ENCODE measurements at places on chromosomes 11 and 22.

GRCh38 chr11:126319374-126319740, 15.5 kb downstream of the DCPS start:
- no peak for DNase-seq

DNA sequence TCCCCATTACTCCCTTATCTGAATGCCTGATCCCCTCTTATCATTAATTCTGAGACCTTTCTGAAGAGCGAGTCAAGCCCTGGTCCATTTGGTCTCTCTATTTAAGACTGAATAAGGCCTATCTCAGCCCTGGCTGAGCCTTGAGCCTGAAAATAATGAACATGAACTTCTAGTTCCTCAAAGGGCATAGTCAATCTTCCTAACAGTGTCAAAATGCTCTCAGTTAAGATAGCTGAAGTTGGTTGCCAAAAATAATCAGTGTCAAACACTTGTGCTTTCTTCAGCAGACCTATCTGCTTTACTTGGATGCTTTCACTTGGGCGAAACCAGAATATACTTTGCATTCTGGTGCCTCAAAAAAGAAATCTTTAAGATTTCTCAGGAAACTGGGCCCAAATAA, 42.6 kb upstream of the PPP2R1B start:
- DNase-seq, result no peak

DNA sequence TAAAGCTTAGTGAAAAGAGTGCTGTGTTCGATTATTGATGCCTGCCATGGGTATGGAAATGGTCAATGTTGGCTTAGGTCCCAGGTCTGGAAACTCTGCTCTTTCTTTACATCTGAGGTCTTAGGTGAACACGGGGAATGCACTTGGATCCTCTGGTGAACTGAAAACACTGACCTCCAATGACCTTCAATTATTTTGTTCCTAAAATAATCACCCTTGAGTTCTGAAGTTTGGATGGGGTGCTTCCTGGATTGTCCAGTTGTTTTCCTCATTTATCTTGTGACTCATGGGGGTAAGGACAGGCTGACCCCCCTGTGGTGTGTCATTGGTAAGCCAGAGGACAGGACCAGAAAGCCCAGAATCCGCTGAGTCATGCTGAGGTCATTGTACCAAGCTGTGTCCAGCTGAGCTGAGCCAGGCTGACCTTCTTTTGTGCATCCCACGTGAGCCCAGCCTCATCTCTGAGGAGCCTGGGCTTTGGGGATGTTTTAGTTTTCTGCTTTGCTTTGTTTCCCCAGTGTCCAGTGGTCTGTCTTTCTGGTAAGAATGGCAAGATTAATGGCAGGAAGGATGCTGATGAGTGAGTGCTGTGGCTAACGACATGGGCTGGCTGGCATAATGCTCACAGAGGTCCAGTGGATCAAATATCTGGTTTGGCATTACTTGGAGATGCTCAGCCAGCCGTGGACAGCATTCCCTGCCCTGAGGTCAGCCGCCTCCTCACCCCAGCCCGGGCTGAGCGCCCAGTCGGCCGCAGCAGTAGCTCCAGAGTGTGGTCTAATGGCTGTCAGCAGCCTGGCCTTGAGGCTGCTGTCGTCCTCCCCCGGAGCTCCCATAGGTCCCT, 35.6 kb downstream of the AMPD3 start:
- DNase-seq, result peak; percentile 98

GRCh38 chr11:40187295-40187694, 1272.2 kb downstream of the LRRC4C start:
- no peak for DNase-seq

DNA sequence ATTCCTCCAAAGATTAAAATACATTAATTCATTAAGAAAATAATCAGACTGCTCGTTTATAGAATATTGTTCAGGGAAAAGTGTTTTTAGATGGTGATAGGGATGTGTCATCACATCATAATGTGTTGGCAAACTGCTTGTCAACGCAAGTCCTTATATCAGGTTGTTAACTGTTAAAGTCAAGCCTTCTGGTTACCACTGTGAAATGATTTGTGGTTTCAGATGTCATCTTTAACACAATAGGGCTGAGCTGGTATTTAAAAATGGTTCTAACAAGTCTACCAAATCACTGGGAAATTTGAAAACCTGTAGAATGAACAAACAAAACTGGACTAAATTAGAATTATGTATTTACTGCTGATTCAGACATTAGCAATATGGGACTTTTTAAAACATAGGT, 2.4 kb upstream of the MMP13 start:
- no peak for DNase-seq

GRCh38 chr22:23403152-23403719, 176.9 kb downstream of the IGLL1 start:
- DNase-seq, result no peak

DNA sequence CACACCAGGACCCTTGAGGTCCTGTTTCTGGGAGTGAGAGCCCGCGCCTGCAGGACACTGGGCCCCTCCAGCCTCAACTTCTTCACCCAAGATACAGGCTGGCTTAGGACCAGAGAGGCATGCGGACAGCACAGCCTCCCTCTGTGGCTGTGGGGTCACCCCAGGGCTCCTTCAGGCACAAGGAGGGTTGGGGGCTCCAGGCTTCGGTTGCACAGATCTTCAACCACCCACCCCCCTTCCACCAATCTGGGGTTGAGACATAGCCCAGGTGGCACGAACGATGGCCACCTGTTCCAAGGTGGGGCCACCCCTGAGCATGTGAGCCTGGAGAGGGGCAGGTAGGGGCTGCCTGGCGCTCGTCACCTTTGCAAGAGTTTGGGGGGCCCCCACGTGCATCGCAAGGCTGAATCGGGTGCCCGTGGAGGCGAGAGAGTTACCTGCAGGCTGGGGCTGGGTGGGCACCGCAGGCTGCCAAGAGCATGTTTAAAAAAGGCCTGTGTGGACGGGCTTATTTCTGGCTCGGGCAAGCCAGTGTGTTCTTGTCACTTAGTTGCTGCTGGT, 1.2 kb downstream of the ZDHHC8 start:
- DNase-seq, result no peak

- DNase-seq, result peak; percentile 22
Measured at GRCh38 chr22:30159561-30160353, 79.5 kb downstream of the HORMAD2 start.

DNA sequence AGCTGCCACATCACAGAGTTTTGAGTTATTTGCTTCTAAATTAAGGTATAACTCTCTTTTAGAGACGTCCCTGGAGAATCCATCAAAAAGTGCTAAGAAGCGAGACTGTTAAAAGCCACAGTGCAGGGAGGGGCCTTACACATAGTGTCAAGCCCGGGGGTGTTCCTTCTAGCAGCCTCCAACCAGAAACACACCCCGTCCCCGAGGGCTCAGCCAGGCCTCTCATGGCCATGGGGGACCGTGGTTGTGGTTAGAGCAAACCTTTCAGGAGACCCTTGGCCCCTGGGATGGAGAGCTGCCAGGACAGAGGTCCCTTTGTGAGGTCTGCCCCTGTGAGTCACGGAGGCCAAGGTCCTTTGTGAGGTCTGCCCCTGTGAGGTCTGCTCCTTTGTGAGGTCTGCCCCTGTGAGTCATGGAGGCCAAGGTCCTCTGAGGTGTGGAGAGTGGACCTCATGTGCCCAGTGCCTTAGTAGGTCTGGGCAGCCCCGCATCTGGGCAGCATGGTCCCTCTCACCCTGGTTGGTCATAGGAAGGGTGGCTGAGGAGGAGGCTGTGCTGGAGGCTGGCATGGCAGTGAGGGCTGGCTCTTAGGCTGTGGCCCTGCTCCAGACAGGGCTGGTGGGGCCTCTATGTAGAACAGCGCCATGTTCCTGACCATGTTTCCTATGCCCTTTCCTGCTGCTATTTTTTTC, 5.4 kb downstream of the GNAZ start:
- DNase-seq, result no peak

DNA sequence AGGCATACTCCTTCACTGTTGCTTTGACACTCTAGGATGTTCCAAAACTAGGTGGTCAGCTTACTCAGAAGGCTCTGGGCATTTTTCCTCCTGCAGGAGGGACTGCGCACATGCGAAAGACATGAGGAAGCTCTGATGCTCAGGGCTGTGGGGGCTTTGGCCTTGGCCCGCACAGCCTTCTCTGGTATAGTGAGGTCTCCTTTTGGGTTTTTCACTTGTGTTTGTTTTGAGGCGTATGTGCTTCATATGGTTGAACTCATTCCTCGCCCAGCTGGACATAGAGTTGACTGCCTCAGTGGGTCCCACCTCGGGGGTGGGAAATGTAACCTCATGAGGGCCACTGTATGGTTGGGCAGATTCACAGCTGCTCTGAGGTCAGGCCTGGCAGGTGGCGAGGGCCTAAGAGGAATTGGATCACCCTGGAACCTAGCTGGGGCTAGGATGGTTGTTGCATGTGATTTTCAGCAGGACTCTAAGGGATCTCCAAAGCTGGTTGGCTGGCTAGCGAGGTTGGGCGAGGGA, 63.7 kb downstream of the PTPRJ start:
- no peak for DNase-seq

GRCh38 chr22:26308467-26308866, 120.6 kb upstream of the ASPHD2 start:
- no peak for DNase-seq

- DNase-seq, result no peak
Measured at GRCh38 chr11:101336858-101337257, 207.2 kb upstream of the PGR start.

GRCh38 chr22:35135165-35135564, 69.2 kb downstream of the ISX start:
- DNase-seq, result no peak

- DNase-seq, result peak; percentile 68
Measured at GRCh38 chr22:42969348-42969975, 45.5 kb downstream of the PACSIN2 start.

DNA sequence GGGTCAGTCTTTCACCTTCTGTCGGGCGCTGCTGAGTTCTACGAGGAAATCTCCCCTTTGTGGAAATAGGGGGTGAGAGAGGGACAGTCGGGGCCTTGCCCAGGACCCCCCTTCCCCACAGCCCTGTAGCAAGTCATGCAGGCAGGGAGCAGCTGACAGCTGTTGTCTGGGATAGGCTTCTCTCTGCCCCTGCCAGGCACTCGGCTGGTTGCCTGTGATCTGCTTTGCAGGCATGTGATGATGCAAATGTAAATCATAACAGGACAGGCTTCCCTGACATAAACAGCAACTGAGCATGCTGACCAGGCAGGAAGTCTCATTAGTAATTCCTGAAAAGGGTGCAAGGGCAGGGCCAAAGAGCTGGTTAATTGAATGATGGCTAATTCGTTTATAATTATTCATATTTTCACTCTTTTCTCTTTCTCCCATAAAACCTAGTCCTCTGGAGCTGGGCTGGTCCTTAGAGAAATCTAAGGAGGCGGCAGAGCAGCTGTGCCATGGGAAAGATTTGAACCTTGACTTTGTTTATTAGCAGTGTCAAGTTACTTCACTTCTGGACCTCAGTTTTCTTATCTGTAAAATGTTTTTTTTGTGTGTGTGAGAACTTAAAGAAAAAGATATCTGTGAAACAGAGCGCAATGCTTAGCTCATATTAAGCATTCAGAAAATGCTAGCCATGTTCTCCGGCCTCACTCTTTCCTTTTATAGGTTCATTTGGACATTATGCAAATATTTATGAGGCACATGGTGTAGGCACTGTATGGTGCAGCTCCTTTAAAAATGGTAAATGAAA, 129.7 kb downstream of the LDLRAD3 start:
- DNase-seq, result peak; percentile 74

- no peak for DNase-seq
Measured at GRCh38 chr11:134576286-134576685, 164.2 kb upstream of the B3GAT1 start.

DNA sequence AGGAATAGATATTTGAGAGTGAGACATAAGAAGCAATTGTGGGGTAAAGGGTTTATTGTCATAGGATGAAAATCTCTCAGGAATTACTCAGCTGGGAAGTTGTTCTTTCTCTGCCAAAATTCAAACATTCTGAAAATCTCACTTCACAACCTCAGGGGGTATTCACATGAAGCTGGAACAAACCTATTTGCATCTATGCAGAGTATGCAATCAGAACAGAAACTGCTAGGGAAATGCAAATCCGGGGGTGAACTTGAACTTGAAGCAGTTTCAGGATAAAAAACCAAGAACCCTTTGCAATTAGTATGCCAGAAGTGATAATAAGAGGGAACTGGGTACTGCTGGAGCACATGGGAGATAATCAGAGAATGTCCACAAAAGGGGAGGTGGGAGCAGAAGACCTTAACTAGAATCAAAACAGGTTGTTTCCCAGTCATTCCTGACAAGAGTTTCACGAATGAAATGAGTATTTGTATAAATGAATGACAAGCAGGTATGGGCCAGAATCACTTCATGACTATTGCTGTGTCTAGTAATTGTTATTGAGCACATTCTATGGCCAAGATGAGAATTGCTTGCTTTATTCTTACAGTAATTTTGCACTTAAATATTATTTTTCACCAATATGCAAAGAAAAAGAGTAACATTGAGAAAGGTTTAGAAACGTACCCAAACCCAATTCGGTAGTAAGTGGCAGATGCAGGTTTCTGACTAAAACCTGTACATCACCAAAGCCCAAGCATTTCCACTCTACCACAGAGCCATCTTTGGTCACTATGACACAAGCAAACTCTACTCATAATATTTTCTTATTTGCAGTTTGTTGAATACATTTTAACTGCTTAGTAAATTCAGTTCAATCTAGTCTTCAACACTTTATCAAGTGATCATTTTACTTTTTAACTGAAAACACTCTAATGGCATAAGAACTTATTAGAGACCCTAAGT, 61.8 kb upstream of the UBASH3B start:
- no peak for DNase-seq

- DNase-seq, result peak; percentile 11
Measured at GRCh38 chr11:63641727-63642126, 27.5 kb upstream of the PLAAT3 start.

DNA sequence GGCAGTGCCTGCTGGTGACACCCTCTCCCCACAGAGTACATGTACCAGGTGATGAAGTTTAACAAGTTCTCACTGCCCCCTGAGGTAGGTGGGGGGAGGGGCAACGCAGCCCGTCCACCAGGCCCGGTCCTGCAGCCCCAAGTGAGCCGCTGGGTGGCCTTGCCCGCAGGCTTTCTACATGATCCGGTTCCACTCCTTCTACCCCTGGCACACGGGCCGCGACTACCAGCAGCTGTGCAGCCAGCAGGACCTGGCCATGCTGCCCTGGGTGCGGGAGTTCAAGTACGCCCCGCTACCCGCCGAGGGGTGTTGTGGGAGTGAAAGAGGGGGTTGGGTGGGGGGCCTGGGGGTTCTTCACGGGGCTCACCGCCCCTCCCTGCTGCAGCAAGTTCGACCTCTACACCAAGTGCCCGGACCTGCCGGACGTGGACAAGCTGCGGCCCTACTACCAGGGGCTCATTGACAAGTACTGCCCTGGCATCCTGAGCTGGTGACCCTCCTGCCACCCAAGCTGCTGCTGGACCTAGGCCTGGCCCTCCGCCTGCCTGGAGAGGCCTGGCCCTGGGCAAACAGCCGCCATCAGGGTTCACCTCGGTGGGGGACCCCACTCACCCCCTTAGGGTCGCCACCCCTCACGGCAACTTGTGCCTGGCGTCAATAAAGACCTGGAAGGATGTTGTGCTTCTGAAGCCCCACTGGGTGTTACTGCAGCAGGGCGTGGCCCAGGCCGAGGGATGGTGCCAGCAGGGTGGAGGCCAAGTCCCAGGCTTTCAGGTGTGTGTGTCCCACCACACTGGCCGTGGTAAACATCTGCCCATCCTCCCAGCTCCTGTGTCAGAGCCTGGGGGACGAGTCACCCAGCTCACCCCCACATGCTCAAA, 2.9 kb downstream of the MIOX start:
- no peak for DNase-seq

DNA sequence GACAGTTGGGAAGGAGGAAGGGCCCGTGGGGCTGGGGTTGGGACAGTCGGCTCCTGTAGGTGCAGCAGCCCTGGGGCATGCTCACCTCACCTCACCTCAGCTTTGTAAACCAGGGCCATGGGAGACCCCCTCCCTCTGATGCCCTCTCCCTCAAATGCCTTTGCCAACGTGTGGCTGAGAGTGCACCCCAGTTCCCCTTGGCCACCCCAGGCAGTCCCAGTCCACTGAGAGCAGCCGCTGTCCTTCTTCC, 4.2 kb upstream of the NEAT1 start:
- DNase-seq, result no peak
